ENCODE measurements at places on chromosomes 5 and 9.
A peak's percentile ranks its signal among the peaks of the same experiment; 100 is the strongest.

DNA sequence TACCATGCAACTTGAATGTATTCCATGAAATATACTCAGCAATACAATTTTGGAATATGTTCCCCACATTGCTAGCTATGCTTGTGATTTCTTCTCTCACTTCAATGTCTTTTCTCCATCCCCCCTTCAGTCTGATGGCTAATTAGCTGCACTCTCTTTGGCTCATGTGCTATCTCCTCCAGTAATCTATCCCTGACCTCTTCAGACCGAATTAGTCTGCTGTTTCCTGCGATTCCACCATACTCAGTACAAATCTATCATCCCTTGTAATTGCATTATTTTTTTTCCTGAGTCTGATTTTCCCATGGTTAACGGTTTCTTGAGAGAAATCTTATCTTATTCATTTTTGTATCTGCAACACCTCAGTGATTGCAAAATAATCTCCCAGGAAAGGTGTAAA, 360.7 kb upstream of the CDH10 start:
- no peak for DNase-seq

DNA sequence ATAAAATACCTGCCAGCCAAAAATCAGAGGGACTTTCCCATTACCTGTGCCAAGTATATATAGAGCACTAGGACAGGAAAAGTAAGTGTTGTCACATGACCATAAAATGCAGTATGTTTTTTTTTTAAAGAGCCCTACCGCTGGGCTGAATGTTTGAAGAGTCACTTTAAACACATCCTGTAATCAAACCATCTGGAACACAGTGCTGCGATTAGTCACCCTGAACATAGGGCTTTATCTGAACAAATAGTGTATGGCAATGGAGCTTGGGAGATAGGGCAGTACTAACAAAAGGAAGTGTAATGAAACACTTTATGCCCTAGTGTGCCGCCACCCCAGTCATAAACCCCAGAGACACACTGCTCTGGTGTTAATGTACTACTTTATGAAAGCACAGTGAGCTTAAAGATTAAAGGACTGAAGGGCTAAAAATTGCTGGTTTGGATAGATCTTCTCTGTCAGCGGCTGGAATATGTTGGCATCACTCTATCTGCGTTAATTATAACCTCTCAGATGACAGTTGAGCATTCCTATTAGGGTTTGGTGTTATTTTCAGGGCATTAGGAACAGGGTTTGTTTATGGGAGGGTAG, 90.4 kb downstream of the ZNF608 start:
- DNase-seq = no peak

- no peak for DNase-seq
Measured at GRCh38 chr5:90308787-90309585, 100.6 kb downstream of the CETN3 start.

DNA sequence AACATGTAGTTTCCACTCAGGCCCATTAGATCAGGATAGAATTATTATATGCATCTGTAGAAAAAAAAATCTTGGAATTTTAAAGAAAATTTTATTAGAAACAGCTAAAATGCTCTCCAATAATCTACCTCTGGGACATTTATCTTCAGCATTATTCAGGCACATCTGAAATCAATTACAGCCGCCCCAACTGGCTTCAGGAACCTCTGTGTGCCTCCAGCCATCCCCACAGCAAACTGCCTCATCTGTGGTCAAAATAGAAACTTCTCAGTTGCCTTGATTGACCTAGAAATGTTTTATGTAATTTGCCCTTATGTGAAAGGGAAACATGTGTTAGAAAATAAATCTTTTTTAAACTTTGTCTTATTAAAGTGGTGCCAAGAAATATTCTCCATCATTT, 120.1 kb upstream of the LPAR1 start:
- DNase-seq = no peak

DNA sequence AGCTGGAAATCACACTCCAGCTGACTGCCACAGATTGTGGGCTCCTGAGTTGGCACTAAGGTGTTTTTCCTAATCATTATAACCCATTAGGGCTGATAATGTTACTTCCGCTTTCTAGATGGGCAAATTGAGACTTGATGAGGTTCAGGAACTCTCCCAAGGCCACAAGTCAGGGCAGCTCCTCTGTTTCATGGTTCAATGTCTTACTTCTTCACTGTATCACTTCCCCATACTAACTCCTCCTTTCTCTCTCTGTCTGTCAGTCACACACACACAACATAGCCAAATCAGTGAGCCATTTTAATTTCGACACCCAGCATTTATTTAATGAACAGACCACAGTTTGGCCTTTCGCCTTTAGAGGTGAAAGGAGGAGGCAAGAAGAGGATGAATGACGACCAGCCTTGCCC, 17.8 kb upstream of the TRAF1 start:
- peak; percentile 51 for DNase-seq
